HT-29 (cell line): ENCODE measurements at places on chromosomes 7 and 10.
A peak's percentile ranks its signal among the peaks of the same experiment; 100 is the strongest.

DNA sequence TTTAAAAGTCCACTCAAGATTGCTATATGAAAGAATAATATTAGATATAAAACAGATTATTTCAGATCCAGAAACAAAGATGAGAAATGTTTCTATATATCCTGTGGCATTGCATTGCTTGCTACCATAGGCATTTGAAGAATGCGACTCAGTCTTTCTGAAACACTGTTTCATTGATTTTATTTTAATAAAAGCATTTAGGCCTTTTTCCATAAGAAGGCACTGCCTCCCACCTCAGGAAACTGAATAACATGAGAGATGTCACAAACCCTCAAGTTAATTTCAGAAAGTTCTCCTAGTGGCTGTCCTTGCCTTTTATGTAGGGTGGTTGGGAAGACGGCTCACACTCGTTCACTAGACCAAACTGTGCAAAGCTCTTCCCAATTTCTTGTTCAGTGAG, 23.3 kb downstream of the PRPS1L1 start:
- DNase-seq: no peak

DNA sequence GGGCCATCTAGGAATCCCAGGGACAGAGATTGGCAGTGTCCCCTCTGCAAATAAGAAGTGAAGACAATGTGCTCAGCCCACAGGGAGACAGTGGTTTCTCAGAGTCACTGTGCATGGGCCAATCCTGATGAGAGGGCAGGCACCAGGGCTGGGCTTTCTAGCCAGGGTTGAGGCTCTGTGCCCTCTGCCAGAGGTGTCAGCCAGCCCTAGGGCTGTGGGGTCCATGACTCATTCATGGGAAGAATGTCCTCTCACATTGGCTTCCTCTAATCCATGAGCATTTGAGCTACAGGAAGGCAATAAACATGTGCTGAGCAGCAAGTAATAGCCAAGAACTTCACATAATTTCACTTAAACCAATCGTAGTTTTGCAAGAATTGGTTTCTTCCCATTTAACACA, 482.0 kb upstream of the MGMT start:
- DNase-seq: no peak

GRCh38 chr7:138257459-138258196, 181.4 kb downstream of the AKR1D1 start:
- no peak for DNase-seq

GRCh38 chr7:9719303-9719702, 1254.4 kb upstream of the PHF14 start:
- no peak for DNase-seq

GRCh38 chr10:30997536-30998235, 34.0 kb downstream of the ZNF438 start:
- DNase-seq: no peak

- no peak for DNase-seq
Observed at GRCh38 chr7:84693483-84693882, 493.4 kb downstream of the SEMA3D start.

DNA sequence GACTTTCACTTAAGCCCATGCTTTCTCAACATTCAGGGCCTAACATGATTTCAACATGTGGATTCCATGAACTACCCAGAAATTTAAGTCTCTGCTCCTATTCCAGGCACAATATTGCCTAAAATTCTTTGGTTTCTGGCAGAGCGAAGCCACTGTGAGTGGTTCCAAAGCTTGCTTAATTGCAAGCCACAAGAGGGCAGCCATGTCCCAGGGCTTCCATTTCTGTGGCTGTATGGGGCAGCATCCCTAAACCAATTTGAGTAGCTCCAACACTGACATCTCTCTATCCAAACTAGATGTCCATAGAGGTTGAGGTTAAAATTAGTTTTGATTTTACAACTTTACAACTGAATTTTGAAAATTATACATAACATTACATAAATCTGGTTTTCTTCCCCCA, 56.3 kb upstream of the MDFIC start:
- DNase-seq: peak; percentile 72

- peak; percentile 58 for DNase-seq
Observed at GRCh38 chr7:27091105-27091504, 4.7 kb downstream of the HOXA1 start.

DNA sequence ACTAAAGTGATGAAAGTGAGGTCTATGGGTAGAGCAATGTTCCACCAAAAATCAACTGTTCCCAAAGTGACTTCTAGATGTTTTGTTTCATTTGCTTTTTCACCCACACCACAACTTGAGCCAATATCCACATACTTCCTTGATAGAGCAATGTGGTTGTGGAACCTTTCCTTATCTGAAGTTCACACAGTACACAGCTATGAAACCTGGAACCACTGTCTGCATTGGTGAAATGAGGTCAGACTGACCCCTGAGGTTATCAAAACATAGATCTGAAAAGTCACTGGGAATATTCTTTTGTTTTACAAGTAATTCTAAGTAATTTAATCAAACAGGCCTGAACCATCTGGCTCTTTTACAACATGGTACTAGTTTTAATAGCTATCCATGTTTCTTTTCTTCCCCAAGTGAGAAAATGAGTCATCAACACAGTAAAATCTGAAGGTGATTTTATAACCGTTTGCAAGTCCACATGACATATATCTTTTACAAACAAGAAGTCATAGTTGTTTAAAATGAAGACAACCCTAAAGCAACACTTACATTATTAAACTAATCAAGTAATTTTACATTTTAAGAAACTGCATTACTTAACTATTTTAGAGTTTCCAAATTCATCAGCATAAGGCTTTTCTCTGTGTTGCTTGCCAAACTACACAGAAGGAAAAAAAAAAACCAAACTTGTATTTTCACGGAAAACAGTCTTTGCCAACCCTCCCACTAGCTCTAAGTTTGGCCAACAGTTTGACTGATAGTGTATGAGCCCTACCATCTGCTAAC, 80.3 kb downstream of the LRRC17 start:
- peak; percentile 82 for DNase-seq

- DNase-seq: peak; percentile 56
Observed at GRCh38 chr7:54841772-54842697, 83.0 kb upstream of the SEC61G start.

DNA sequence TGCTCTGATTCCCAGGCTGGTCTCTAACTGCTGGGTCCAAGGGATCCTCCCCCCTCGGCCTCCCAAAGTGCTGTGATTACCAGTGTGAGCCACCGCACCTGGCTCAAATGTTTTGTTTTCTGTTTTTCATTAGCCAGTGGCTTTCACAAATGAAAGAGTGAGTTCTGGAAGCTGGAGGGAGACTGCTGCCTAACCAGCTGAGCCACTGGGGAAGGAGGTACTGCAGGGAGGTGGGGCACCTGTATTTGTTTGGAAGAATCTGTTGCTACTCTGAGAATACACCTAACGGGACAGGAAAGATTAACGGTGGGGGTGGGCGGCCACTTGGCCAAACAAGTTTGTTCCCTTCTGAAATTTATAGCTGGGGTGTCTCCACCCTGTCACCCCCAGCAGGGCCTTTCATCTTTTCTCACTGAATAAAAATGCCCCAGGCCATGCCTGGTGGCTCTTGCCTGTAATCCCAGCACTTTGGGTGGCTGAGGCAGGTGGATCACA, 4.7 kb downstream of the STOX1 start:
- no peak for DNase-seq

DNA sequence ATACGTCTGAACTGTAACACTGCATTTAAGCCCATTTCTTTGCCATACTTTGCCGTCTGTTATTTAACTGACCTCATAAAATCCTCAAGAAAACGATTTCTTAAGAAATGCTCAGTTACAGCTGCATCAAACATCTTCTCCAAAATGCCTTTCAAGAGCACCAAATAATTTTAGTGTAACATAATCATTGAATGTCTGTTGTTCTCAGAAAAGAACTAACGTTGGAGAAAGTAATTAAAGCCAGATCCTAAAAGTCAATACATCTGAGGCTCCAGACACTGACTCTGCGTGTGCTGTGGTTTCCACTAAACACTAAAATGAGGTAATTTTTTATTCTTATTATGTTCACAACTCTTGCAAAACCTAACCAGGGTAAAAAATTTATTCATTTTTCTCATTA, 63.7 kb upstream of the LRRC17 start:
- no peak for DNase-seq

DNA sequence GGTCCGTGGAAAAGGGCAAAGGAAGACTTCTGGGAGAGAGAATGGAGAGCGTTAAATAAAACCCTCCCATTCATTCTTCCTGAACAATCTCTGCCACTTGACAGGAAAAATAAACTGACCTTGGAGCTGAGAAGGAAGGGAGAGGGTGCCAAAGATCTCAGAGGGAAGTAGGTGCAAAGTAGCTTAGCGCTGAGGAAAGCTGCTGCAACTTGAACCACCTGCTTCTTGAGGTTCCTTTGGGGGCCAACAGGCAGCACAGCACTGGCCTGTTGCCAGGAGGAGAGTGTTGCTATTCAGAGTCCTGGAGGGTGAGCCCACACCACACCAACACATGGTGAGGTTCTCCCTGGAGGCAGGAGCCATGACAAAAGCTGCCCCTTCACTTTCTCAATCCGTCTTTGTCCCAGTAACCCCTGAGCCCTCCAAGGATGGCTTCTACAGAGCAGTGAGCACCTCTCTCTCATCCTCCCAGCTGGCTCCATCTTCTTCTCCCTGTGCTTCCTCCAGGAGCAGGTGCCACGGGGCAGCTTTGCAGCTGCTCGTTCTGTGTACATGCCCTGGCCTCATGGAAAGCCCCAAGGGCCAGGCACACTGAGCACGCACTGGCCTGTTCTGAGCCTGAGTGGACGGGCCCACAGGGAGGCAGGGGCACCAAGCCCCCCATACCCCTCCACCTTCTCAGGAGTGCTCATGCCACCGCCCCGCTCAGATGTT, 101.3 kb downstream of the STRA8 start:
- no peak for DNase-seq
